CD4-positive, alpha-beta T cell treated with Interleukin-15 for 1 hour (primary cell): ENCODE measurements at places on chromosomes 12 and 14.

- peak; percentile 35 for DNase-seq
Observed at GRCh38 chr14:24411443-24412389, 12.9 kb downstream of the NYNRIN start.

DNA sequence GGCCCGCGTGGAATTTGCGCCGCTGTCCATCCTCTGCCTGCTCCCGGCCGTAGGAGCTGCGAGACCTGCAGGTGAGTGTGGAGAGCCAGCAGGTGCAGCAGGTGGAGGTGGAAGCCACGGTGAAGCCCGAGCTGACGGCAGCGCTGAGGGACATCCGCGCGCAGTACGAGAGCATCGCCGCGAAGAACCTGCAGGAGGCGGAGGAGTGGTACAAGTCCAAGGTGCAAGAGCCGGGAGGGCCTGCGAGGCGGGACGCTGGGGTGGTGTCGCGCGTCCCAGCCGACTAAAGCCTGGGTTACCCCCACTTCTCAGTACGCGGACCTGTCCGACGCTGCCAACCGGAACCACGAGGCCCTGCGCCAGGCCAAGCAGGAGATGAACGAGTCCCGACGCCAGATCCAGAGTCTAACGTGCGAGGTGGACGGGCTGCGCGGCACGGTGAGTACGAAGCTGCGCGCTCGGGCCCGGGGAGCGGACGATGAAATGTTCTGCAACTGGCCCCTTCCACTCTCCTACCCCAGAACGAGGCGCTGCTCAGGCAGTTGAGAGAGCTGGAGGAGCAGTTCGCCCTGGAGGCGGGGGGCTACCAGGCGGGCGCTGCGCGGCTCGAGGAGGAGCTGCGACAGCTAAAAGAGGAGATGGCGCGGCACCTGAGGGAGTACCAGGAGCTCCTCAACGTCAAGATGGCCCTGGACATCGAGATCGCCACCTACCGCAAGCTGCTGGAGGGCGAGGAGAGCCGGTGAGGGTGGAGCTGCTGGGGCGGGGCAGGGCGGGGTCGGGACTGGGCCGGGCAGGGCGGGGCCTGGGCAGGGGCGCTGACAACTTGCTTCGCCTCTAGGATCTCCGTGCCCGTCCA, 2.1 kb downstream of the PRPH start:
- DNase-seq, result no peak

DNA sequence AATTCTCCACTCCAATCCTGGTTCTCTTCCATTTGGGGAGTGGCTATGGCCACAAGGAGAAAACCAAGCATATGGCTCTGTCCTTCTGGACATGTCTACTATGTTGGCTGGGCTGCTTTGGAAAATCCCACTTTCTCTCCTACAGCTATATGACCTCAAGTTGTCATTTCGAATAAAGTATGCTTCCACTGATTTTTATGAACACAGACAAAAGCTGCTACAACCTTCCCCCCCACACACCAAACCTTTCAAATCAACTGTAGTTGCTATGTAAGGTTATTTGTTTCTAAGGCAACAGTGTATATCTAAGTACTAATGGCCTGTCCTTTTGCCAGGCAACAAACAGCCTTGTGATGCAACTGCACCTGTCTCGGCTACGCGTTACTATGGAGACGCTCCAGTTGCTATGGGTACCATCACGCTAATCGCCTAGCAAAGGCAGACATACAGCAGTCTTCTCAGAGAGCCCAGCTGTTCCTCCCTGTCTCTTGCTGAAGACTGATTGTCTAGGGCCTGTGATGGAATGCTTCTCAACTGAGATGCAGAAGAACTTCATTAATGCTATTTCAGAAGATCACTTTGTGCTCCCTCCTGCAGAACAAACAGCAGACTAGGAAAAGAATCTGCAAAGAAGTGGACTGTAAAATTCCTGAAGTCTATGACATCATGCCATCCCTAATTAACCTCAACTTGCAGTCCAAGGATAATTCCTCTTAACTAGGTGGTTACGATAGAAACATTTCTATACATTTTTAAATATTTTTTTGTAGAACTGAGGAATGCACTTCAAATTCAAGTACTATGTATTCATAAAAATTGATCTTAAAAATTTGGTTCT, 67.6 kb downstream of the FOXN3 start:
- peak; percentile 60 for DNase-seq

GRCh38 chr12:11686120-11686519, 36.6 kb downstream of the ETV6 start:
- no peak for DNase-seq

- no peak for DNase-seq
Observed at GRCh38 chr14:70794294-70794693, 15.0 kb downstream of the MAP3K9 start.

DNA sequence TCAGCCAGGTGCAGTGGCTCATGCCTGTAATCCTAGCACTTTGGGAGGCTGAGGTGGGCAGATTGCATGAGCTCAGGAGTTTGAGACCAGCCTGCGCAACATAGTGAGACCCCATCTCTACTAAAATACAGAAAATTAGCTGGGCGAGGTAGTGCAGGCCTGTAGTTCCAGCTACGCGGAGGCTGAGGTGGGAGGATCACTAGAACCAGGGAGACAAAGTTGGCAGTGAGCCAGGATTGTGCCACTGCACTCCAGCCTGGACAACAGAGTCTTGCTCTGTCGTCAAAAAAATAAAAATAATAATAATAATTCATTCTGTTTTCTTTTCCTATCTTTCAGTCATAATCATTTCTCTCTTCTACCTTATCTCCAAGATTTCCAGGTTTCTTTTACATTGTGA, 48.6 kb upstream of the USP44 start:
- no peak for DNase-seq

DNA sequence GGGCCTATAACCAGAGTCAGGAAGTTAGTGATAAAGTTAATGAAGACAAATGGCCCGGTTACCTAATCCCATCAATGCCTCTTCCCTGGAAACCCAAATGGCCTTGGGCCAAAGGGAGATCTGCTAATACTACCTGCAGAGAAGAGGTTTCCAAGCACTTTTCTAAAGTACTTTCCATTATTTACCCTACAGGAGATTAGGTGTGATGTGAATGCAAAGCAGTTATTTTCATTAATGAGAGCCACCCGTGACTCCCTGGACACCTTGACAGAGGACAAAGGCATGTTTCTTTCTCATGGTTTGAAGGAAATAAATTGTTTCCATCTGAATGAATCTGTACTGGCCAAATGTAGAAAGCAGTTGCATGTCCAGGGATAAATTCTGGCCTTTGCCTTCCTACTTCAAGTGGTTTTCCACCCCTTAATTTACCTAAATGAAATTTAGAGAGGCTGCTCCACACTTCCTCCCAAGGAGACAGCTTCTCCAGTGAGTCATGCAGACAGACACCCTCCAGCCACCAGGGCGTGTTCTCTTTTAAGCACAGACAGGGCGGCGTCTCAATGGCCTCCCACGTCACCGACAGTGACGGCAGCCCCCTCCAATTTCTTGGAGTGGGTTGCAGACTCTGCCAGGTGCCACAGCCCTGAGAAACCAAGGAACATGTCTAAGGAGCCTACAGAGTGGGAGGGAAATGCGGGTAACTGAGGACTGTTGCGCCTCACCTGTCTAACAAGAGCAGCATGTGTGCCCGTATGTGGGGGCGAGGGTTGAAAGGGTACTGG, 43.9 kb upstream of the GNPNAT1 start:
- no peak for DNase-seq

GRCh38 chr14:51246032-51246431, 6.0 kb downstream of the TMX1 start:
- DNase-seq, result no peak

DNA sequence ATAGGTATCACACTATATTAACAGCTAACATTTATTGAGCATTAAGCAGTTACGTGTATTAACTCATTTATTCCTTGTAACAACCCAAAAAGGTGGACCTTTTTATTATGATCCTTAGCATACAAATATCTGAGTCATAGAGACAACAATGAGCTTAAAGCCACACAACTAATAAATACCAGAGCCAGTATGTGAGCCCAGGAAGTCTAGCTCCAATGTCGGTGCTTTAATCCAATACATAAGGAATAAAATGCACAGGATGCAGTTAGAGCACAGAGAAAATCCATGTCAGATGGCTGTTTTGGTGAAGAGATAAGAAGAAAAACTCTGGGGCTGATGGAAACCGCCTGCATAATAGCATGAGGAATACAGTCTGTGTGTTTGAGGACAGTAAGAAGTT, 888.6 kb downstream of the TMTC2 start:
- DNase-seq, result no peak

GRCh38 chr12:104551-105081, 38.0 kb downstream of the IQSEC3 start:
- DNase-seq, result peak; percentile 40

DNA sequence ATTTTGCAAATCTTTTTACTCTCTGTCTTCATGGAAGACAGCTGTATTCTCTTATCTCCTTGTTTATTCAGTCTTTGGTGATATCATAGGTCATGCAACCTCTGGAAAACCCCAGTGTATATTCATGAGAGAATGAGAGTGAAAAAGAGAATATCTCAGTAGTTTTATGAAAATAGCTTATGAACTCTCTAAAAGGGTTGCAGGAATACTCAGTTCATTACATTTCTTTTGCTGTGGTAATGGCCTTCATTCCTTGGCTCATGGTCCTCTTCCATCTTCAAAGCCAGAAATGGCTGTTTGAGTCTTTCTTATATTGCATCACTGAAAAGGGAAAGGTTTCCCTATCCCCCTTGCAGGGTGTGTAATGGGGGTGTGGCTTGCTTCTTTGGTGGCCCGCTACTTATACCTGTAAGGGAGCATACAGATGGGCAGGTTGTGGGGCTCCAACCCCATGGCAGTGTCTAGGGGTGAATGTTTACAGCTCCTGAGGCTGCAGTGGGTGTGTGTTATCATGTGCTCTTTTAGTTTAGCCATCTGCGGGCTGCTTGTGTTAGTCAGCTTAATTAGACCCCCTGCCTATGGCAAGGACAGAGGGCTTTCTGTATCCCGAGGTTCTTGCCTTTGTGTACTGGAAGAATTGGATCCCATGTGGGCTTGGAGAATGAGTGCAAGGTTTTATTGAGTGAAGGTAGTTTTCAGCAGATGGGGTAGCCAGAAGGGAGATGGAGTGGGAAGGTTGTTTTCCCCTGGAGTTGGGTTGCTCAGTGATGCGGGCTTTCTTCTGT, 150.2 kb downstream of the CCDC91 start:
- no peak for DNase-seq

DNA sequence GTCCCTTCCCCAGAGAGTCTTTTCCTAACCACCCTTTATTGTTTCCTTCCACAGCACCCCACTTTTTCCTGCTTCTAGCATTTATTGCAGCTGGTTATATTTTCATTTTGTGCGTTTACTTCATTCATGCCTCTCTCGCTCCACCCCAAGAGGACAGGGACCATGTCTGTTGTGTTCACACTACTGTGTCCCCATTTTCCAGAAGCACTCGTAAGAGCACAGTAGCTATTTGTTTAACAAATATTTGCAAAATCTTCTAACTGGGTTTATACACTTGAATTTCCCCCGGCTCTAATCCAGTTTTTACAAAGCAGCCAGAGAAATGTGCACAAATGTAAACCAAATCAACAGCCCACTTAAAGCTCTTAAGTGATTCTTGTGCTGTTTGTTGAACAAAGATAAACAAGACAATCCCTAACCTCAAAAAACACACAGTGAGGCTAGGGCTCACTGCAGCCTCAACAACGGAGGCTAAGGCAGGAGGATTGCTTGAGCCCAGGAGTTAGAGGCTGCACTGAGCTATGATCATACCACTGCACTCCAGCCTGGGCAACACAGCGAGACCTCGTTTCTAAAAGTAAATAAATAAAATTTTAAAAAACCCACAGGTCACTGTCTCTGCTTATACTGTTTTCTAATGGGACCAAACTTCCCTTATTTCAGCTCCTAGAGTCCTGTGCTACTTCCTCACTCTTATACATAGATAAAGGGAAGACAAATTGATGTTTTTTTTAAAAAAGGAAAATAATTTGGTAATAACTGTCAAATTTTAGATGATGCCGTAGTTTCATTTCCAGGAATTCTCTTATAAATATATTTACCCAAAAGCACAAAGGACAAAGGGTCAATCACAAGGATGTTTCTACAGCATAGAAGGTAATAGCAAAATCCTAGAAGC, 6.6 kb upstream of the ABCD4 start:
- no peak for DNase-seq

- DNase-seq, result no peak
Observed at GRCh38 chr14:95891742-95892141, 15.1 kb downstream of the TUNAR start.

DNA sequence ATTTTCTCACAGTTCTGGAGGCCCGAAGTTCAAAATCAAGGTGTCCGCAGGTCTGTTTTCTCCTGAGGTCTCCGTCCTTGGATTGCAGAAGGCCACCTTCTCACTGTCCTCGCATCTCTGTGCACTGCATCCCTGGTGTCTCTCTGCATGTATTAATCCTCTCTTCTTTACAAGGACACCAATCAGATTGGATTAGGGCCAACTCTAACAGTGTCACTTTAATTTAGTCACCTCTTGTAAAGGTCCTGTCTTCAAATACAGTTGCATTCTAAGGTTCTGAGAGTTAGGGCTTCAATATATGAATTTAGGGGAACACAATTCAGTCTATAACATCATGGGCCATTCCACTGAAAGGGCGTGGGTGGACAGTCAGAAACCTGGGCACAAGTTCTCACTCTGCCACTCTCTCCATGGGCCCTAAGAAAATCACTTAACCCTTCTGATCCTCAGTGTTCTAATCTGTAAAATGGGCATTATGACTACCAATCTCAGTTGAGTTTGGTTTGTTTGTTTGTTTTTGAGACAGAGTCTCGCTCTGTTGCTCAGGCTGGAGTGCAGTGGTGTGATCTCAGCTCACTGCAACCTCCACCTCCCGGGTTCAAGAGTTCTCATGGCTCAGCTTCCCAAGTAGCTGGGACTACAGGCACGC, 41.6 kb upstream of the FGD4 start:
- DNase-seq, result no peak

GRCh38 chr12:53768976-53769375, 17.2 kb upstream of the CISTR start:
- DNase-seq, result no peak

DNA sequence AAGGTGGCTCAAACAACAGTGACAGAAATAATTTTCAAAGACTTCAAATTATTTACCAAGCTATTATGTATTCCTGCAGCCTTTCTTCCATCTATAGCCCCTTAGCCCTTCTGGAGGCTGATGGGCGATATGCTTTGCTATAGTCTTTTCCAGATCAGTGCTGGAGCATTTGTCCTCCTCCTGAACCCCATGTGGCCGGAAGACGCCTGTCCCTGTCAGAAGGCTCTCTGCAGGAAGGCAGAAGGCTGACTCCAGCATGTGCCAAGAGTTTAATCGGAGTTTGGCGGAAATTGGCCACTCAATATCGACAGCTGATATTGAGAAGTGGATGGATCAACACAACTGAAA, 49.3 kb upstream of the MAX start:
- DNase-seq, result no peak

- DNase-seq, result no peak
Observed at GRCh38 chr14:44428231-44428945, 78.7 kb downstream of the FSCB start.

DNA sequence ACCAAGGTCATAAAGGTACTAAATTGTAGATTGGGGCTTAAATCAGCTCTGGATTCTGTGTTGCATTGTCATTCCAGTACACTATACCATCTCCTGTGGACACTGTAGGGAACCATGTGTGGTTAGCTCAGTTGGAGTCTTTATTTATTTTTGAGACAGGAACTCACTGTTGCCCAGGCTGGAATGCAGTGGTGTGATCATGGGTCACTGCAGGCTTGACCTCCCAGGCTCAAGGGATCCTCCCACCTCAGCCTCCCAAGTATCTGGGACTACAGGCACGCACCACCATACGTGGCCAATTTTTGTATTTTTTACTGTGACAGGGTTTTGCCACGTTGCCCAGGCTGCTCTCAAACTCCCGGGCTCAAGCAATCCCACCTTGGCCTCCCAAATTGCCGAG, 6.7 kb downstream of the PAPOLA start:
- no peak for DNase-seq

GRCh38 chr14:59320361-59320760, 131.9 kb downstream of the DAAM1 start:
- no peak for DNase-seq

- DNase-seq, result no peak
Observed at GRCh38 chr12:76530516-76530915, 29.1 kb downstream of the OSBPL8 start.
